ENCODE measurements at places on chromosomes 11 and 22.

DNA sequence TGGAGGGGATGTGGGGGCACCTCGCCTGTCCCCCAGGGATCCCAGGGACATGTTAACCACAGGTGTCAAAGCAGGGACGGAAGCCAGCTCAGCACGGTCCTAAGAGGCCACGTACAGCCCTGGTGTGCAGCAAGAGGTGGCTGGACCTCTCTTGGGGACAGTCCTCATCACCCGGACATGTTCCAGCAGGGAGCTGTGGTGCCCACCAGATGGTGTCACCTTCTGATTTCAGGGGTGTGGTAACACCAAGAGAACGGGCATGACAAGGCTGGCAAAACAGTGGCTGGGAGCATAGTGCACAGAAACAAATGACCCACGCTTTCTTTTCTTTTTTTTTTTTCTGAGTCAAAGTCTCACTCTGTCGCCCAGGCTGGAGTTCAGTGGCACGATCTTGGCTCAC lies 25.6 kb upstream of the COMT start:
- DNase-seq, result no peak

DNA sequence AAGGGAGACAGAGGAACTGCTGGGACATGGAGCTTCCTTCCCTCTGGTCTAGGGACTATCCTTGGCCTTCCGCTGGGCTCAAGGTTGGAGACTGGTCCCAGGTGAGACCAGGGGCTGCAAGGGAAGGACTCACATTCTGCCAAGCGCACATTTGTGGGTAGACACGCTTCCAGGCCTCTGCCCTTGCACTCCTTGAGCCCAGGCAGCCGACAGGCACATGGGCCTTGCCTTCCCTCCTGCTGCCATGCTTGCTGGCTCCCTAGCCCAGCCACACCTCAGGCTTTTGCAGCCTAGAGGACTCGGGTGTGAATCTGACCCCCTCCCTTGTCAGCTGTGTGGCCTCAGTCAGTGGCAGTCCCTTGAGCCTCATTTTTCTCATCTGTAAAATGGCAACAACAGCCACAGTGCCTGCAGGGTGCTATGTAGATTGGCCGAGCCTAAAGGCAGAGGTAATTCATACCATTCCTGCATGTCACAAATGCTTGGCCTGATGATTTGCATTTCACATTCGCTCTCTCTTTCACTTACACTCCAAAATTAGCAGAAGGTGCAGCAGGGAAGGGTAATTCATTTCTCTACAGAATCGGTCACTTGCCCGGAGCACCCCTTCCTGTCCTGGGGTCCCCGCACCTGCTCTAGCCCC lies 57.6 kb upstream of the NECTIN1 start:
- DNase-seq, result no peak

GRCh38 chr11:88340366-88340935 lies 2.9 kb upstream of the CTSC start:
- DNase-seq, result no peak

DNA sequence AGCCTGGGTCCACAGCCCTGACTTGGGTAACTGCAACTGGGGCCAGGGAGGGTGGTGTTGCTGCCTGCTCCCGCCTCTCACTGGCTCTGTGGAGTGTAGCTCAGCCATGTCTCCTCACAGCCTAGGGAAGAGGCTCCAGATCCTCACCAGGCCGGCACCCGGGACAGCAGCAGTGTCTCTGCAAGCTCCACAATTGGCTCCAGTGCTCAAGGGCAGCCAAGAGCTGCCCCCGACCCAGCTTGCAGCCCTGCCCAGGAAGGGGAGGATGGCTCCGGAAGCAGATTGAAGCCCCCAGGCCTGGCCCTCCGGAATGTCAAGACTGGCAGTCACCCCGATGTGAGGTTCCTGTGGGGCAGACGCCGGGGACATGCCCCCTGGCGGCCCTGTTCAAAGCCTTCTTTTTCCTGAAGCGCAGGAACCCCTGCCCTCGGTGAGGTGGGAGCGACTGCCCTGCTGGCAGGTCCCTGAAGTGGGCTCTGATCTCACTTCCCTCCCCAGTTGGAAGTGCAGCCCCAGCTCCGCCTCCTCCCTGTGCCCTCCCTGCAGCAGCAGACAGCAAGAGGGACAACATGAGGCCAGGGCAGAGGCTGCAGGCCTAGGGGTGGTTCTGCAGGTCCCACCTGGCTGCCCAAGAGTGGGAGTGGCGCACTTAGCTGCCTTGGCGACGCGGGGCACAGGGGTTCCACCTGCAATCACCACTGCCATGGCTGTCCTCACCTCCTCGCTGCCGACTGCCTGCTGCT lies 816.2 kb upstream of the LUZP2 start:
- no peak for DNase-seq

DNA sequence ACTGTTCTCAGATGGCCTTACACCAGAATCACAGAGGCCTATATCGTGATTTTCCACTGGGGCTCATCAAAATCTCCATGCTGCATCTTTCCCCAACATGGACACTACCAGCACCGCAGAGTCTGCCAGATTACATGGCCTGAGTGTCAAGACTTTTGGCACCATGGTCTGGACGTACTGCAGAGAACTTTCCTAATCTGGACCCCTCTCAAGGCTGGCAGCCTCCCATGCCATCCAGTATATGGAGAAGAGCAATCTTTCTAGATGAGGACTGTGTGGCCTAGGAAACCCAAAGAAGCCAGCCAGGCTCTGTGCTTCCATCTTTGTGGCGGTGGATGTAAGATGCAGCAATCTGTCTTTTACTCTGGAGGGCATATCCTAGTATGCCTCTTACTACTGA lies 139.2 kb downstream of the ADAMTS15 start:
- no peak for DNase-seq

DNA sequence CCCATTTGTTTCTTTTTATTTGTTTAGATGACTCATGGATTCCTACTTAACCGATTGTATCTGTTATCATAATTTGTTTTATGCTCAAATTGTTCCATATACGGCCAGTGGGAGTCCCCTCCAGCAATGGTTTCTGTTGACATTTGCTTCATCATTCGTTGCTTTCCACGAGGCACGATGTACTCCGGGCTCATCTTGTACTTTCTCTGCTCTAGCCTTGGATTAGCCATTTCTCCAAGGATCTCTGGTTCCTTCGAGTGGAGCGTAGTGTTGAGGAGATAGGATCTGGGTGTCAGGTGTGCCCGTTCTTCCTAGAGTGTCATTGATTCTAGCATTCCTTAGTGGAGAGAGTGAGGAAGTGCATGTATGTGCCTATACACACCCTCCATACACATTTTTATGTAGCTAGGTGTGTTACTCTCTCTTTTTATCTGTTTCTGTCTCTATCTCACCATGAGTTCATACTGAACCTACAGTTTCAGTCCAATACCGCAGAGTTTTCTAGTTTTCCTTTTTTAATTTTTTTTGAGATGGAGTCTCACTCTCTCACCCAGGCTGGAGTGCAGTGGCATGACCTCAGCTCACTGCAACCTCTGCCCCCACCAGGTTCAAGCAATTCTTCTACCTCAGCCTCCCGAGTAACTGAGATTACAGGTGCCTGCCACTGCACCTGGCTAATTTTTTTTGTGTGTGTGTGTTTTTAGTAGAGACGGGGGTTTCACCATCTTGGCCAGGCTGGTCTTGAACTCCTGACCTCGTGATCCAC lies 31.4 kb downstream of the TECTA start:
- DNase-seq, result no peak

DNA sequence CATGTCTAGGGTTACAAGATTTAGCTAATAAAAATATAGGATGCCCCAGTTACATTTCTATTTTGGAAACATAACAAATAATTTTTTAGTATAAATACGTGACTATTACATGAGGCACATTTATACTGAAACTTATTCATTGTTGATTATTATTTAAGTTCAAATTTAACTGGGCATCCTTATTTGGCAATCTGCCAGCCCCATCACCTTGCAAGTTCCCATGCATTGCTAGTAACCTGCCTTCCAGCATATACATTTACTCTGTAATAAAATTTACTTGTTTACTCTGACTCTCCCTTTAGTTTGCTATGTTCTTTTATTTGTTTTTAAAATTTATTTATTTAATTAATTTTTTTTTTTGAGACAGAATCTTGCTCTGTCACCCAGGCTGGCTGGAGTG lies 654.9 kb upstream of the CCDC90B start:
- DNase-seq, result no peak

GRCh38 chr11:11335043-11335442 lies 18.0 kb downstream of the CSNK2A3 start:
- DNase-seq, result no peak

DNA sequence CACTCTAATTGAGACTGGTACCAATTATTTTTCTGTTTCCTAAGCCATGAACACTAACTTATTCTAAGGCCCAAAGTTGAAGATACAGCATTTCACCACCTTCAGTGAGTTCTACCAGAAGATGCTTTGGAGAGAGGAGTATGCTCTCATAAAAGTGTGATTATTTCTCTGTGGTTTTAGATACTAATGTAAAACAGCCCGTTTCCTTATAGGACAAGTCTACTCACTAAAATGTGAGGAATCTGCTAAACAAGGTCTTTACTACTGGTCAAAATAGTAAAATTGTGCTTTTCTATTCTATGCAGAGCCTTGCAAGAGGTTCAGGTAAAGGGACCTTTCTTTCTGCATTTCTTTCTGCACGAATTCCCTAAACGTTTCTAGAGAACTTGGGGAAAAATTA lies 2.4 kb downstream of the LGR4 start:
- no peak for DNase-seq

DNA sequence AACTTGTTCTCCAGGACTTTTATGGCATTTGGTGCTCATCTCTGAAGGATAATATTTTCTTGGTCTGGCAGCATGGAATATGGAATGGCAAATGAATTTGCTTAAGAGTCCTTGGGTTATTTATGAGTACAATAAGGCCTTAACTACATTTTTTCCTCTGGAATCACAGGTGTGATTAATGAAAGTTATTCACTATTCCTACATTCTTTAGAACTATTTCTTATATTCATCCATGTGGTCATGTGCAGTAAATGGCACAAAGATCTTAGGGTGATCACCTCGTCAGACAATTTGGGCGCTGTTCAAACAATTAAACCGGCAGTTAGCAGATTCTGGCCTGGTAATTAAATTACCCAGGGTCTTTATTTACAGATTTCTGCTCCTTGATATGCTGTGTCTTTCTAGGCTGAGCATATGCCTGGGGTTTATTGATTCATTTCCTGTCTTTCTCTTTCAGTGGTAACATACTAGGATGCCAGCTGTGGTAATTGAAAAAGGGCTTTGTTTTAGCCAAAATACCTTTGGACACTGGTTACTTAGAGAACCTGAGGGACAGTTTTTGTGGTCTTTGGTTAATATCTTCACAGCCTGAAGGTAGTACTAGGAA lies 31.6 kb downstream of the SIK2 start:
- DNase-seq, result no peak

GRCh38 chr22:35400501-35400790 lies 506 bp downstream of the MCM5 start:
- DNase-seq, result no peak

- DNase-seq, result no peak
Observed at GRCh38 chr11:17528906-17529843, 15.0 kb downstream of the USH1C start.

GRCh38 chr11:128569291-128569690 lies 18.1 kb downstream of the ETS1 start:
- DNase-seq, result no peak

- no peak for DNase-seq
Observed at GRCh38 chr11:2251138-2251537, 19.2 kb downstream of the ASCL2 start.

DNA sequence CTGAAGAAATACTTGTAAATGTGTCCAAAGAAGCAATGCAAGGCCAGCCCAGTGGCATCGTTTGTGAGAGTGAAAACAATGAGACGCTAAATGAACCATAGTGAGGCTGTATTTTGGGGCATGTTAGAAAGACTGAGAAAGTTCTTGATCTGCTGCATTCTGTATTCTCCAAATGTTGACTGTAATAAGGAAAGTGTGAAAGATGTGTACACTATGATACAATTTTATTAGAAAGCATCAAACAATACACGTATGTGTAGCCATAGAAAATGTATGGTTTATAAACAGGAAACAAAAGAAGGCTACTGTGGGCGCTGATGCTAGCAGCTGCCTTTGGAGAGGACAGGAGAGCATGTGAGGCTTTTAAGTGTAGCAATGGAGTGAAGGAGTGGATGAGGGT lies 233.5 kb upstream of the E2F8 start:
- no peak for DNase-seq
